NCI-H2107 (cell line): ENCODE measurements at places on chromosomes 16 and 17.

DNA sequence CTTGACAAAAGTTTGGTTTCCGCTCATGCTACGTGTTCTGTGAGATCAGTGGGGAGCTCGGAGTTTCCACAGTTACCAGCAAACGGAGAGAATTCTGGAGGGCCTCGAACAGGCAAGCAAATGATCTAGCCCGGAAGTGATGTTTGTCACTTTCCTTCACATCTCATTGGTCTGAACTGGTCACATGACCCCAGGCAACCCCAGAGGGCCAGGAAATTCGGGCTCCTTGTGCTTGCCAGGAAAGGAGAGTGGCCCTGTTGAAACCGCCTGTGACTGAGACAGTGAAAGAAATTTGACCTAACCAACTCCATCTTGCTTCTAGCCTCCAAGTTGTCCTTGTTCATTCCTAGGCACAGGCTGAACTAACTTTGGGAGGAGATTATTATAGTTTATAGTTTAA lies 23.0 kb downstream of the SPPL2C start:
- DNase-seq, result no peak

DNA sequence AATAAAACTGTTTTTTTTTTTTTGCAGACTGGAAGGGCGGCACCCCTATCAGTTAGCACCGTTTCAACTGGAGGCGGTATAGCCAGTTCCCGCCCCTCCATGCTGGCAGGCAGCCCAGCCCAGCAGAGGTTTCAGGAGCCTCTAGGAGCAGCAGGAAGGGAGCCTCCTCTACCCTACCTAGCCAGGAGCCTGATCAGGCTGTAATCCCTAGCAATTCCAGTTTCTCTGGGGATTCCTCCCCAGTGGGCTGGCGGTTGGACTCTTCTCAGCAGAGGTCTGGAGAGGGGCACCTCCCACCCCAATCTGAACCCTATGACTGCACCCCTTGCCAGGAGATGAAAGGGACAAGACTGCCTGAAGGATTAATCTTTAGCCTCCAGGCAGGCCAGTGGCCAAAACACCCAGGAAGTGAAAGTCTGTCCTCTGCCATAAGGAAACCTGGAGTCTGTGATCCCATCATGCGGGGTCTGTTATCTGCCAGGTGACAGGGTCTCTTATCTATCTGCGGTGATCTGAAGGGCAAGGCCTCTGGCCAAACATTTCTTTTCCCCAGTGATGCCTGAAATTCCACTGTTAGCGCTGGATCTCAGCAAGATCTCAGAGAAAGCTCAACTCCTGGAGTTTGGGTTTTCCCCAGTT lies 4.9 kb upstream of the CDH1 start:
- peak; percentile 19 for DNase-seq

- DNase-seq, result no peak
Observed at GRCh38 chr17:45940826-45941225, 46.5 kb downstream of the MAPT start.

- DNase-seq, result no peak
Observed at GRCh38 chr16:23359092-23359760, 57.1 kb downstream of the SCNN1B start.

DNA sequence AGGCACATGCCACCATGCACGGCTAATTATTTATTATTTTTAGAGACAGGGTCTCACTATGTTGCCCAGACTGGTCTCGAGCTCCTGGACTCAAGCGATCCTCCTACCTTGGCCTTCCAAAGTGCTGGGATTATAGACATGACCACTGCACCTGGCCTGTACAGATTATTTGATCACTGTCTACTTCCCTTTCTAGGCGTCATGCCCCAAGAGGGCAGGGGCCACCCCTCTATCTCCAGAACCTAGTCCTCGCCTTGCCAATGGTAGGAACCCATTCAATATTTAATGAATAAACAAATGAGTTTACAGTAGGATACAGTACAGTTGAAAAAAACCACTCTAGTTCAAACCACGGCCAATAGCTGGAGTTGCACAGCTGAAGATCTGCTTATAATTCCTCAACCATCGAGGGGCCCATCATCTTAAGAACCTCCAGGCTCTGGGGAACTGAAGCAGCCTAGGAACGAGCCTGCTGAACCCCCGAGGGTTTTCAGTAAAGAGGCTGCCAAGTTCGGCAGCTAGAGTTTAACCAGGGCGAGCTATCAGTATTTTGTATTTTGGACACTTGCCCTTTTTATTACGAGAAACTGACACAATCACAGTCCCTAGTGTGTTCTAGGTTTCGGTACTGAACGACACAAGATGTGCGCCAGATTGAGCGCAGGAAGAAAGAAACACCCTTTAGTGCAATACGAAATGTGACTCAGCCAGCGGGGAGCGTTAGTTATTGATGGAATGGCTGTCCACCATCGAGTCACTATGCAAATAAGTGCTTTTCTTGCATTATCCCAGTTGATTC lies 14.6 kb downstream of the ADCY9 start:
- no peak for DNase-seq

- DNase-seq, result no peak
Observed at GRCh38 chr16:50152351-50152806, 727 bp upstream of the TENT4B start.

DNA sequence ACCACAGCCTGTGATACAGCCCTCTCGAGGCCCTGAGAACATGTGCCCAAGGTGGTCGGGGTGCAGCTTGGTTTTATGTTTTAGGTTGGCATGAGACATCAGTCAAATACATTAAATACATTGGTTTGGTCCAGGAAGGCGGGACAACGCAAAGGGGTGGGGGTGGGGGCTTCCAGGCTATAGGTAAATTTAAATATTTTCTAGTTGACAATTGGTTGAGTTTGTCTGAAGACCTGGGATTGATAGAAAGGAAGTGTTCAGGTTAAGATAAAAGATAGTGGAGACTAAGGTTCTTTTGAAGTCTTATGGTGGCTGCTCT lies 1.2 kb upstream of the ZKSCAN2 start:
- no peak for DNase-seq

DNA sequence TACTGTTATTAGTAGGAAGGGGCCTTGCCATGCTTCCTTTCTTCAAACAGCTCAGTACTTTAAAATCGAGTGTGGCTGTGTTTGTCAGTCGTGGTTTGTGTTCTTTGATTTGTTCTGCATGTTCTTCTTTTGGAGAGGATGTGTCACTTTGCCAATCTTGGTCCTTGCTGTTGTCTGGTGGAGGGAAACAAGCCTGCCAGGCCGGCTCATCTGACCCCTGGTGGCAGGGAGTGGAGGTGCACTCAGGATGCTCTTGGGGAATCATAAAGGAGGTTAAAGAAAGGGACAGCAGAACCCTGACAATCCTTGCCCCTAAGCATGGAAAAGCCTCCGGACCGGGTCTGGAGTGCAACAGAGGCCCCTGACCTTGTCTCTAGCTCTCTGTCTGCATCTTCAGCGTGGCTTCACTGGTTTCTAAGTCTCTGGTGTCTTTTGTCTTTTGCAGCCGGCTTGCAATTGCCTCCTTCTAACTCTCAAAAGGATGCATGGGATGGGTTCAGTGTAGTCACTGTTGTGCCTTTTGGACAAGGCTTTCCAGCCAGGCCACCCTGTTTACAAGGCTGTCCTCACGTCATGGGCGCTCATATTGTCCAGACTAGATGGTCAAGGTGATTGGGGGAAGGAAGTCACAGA lies 135.8 kb downstream of the WWOX start:
- DNase-seq, result peak; percentile 46

DNA sequence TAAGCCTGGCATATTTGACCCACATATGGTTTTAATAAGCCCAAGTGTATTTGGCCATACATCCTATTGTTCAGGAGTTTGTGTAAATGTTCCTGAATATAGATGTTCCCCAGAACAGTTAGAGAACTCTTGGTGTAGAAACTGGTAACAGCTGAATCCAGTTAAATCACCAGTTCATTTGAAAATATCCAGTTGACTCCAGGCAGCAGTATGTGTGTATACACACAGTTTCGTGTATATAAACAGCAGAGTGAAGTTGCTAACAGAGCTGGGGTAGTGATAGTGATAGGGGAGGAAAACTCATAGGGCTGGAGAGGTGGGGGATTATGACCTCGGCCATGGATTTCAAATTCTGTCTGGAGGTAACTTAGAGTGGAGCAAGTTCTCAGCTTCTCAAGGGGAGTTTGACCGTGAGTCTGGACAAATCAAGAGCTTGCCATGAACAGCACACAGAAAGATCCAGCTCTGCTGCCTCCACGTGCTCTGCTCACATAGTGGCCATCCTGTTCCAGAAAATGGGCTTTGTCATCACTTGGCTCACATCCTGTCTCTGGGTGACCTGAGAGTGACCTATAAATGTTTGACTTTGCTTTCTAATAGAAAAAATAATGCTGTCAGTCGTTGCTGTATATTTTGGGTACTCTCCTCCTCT lies 30.6 kb upstream of the MMD start:
- DNase-seq, result no peak

GRCh38 chr17:40936976-40937375 lies 470 bp downstream of the KRT23 start:
- DNase-seq, result no peak

GRCh38 chr16:47342055-47342454 lies 118.8 kb downstream of the ITFG1 start:
- no peak for DNase-seq

- DNase-seq, result no peak
Observed at GRCh38 chr17:5499476-5500231, 13.3 kb downstream of the MIS12 start.

- no peak for DNase-seq
Observed at GRCh38 chr17:56325313-56326000, 172.2 kb downstream of the ANKFN1 start.

DNA sequence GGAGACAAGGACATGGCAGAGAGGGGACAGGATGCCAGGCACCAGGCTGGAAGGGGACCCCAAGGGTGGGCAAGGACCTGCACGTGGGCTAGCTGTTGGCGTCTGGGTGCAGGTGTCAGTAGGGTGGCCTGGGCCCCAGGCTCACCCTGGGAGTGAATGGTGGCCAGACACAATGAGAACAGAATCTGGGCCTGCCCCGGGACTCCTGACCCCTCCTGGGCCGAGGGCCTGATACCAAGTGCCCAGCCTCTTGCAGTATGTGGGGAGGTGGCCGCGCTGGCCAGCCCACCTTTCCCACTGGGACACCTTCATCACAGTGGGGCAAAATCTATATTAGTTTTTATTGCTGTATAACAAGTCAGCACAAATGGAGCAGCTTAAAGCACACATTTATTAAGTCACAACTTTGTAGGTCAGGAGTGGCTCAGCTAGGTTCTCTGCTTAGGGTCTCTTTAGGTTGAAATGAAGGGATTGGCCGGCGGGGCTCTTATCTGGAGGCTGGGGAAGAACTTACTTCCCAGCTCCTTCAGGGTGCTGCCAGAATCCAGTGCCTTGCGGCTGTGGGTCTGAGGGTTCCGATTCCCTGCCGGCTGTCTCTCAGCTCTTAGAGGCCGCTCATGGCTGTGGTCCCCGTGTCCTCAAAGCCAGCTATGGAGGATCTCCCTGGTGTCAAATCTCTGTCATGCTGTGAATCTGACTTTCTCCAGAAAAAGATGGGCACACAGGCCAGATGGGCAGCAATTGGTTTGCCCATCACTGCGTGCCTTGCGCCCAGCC lies 3.6 kb downstream of the PRSS33 start:
- no peak for DNase-seq

- no peak for DNase-seq
Observed at GRCh38 chr16:3580251-3580651, 3.0 kb upstream of the NLRC3 start.

DNA sequence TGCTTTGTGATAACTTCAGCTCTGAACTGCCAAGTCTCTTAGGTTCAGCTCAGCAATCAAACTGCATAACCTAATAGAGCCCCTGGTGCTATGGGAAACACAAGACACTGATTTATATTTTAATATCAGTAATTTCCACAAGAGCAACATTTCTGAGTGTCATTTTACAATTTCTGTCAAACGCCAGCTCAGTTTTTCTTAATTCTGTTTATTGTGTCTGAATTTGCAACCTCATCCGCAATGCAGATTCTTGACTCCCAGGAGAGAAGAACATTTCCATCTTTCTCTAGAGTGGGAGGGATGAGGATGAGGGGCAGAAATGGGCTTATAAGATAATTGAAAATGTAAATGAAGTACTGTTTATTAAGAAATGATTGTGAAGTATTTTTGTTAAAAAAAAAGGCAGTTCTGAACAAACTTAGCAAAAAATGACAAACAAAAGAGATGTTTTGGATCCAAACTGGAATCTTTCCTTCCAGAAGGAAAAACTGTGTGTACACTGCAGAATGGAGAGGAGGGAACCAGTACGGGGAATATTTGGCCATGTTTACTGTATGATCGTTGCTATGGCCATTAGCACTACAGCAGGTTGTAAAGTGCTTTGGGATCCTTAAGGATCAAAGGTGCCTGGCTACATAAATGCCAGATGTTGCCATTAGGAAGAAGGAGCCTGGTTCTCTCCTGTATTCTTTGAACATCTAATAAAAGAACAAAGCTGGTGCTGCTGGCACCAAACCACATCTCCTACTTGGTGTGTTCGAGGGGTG lies 7.4 kb upstream of the PMFBP1 start:
- no peak for DNase-seq

- no peak for DNase-seq
Observed at GRCh38 chr16:55003916-55004315, 73.3 kb downstream of the IRX5 start.

DNA sequence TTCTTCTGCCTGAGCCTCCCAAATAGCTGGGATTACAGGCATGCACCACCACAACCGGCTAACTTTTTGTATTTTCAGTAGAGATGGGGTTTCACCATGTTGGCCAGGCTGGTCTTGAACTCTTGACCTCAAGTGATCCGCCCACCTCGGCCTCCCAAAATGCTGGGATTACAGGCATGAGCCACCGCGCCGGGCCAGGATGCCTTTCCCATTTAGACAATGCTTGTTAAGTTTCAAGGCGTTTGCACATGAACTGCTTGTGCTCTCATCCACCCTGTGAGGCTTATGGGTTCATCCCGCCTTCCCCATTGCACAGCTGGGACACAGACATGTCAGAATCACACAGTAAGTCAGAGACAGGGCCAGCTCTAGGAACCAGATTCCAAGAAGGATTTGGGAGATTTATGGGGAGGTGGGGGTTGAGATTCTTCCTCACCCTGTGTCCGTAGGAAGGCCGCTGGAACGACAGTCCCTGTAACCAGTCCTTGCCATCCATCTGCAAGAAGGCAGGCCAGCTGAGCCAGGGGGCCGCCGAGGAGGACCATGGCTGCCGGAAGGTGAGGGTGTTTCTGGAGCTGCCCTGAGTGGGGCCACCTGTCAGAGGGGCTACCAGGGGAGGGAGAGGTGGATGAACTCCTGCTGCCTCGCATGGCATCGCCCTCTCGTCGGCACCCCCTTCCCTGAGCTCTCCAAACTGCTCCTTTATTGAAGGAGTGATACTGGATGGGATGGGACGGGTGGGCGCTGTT lies 46.3 kb downstream of the MRC2 start:
- DNase-seq, result no peak

DNA sequence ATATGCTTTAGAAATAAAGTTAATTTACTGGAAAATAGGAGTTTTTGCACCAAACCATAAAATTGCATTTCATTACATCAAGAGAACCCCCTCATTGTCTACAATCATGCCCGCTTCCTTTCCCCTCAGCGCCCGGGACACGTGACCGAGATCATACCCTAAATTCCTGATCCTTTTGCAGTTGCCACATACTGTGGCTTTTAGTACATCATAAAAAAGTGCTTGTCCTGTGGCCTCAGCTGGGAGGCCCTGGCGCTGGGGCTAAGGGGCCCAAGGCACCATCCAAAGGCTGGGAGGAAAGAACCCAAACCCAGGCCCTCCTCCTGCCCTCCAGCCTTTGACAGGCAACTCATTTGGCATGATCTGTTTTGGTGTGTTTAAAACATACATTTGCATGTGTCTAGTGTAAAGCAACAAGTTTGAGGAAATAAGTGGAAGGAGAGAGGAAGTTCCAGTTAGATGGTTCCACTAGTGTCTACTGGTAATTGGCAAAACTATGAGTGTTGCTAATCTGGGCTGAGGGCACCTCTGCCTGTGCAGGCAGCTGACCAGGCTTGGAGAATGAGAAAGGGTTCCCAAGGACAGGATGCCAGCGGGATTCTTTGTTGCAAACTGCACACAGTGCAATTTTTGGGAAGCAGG lies 6.0 kb downstream of the CDK5R1 start:
- no peak for DNase-seq
